Progenitor cell of endocrine pancreas (in vitro differentiated cells): ENCODE measurements at places on chromosomes 6 and 20.

- DNase-seq, result no peak
Measured at GRCh38 chr6:160519133-160519532, 144.9 kb downstream of the LPA start.

- DNase-seq, result no peak
Measured at GRCh38 chr20:49584418-49585382, 16.8 kb upstream of the PTGIS start.

DNA sequence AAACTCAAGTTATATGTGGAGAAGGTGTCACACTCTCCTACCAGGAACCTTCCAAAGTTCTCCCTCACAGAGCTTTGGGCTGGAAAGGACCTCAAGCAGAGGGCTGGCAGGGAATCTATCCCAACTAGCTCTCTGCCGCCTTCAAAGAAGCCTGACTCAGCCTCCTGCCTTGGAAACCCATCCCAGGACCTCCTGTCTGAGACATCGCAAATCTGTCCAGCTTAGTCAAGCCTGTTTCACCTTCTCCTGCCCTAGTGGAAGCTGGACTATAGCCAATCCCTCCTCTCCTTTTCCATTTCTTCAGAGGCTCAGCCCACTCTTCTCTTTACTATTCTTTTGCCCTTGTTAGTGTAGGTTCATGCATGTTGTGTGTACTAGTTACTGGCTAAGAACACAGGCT is 48.2 kb upstream of the FOXP4 start:
- DNase-seq, result no peak

DNA sequence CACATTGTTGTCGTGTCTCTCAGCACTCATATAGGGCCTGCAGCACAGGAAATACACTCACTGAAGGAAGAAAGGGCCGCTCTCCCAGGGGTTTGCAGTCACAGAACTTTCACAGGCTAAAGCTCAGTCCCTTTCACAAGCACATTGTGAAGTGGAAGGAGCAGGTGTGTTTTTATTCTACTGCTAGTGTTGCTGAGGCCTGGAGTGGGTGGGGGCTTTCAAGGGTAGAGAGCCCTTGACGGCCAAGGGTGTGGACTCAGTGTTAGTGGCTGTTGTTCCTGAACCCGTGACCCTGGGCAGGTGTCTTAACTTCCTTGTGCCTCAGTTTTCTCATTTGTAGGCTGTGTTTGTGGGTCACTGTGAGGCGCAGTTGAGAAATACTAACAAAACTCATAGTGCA is 66.2 kb upstream of the SLC22A1 start:
- no peak for DNase-seq

DNA sequence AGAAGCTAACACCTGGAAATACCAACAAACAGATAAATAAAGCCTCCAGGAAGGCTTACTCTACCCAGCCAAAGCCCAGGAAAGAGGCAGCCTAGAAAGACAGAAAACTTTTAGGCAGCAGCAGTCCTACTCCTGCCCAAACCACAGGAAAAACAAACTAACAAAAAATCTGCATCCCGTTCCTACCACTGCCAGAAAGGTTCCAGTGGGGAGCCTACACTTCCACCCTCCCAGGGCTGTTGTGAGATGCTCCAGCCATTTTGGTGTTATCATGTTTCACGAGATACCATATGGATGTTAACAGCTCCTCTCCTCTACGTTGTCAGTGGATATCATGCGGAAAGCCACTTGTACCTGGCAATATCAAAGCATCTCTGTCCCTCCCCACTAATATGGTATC is 336.7 kb upstream of the PRND start:
- DNase-seq, result no peak

GRCh38 chr6:97656706-97657350 is 373.8 kb upstream of the MMS22L start:
- DNase-seq, result no peak

DNA sequence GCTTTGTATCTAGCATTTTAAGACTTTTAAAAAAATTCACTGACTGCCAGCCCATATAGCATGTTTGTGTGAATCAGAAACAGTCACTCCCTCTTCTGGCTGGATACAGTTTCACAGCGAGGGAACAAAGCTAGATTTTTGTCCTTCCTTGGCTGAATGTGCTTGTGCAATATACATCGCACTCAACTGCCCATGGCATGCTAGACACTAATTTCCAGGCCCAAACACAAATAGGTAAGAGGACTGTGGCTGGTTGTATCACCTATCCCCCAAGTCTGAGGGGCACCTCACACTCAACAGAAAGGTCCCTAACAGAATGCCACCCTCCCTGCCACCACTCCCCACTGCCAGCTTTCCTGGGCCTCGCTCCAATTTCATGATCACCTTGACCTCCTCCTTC is 16.2 kb upstream of the BLCAP start:
- no peak for DNase-seq

GRCh38 chr6:38188677-38189335 is 369.3 kb downstream of the ZFAND3 start:
- DNase-seq, result no peak

- DNase-seq, result no peak
Measured at GRCh38 chr6:142387997-142388815, 86.4 kb downstream of the ADGRG6 start.

DNA sequence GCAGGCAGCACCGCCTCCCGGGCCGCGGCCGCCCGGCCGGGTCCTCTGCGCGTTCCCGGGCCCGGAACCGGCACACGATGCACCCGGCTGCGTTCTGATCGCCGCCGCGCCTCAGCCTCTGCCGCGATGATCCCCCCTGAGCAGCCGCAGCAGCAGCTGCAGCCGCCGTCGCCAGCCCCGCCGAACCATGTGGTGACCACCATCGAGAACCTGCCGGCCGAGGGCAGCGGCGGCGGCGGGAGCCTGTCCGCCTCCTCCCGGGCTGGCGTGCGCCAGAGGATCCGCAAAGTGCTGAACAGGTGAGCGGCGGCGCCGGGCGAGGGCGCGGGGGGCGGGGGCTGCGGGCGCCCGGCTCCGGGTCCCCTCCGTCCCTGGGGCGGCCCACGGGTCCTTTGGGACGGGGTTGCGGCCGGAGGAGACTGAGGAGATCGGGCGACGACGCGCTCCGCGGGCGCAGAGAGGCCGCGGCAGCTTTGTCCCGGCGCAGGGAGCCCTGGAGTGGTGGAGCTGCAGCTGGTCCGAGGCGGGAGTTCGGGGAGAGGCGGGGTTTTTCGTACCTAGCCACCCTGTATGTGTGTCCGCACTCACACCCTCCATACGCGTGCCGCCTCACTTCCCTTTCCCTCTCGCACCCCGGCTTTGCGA is 659 bp downstream of the SLC35F1 start:
- peak; percentile 39 for DNase-seq

DNA sequence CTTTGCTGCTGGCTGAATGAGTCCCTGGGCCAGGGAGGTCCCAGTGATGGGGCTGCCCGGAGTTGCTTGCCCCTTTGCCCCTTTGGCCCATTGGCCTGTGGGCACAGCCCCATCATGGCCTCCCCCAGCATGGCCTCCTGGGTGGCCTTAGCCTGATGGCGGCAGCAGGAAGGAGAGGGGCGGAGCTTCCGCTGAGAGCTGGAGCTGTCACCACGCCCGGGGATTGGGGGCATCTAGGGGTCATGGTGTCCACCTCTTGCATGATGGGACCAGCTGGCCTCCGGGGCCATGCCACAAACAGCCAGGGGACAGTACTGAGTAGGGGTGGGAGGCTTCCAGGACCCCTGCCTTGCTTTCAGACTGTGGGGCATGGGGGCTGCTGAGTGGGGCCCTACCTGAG is 31.5 kb upstream of the GATA5 start:
- DNase-seq, result no peak

- no peak for DNase-seq
Measured at GRCh38 chr6:33427585-33428223, 7.8 kb downstream of the SYNGAP1 start.
